ENCODE measurements at places on chromosomes 11 and 22. TPM values are rescaled to one million over a fixed set of nuclear protein-coding genes. Genes with fewer than 3 reads are reported as not detected.

Gene DBX1
- total RNA-seq: not detected

Gene GUCY1A2
- under 0.01 TPM for total RNA-seq

Gene C11orf71
- total RNA-seq: 3.3 TPM

Gene RAC2
- total RNA-seq: 13.6 TPM

Gene DCUN1D5
- total RNA-seq: 60.1 TPM

Gene LIF
- 3.2 TPM for total RNA-seq

Gene ART5
- total RNA-seq: 0.29 TPM

Gene YPEL1
- total RNA-seq: 2.2 TPM

Gene GGTLC3
- total RNA-seq: not detected

Gene TMEM86A
- total RNA-seq: 4.1 TPM

Gene DEFB131B
- total RNA-seq: not detected

Gene RAB38
- total RNA-seq: 0.59 TPM

Gene C11orf21
- 0.29 TPM for total RNA-seq

Gene UPK3A
- total RNA-seq: not detected

Gene TIGD3
- not detected for total RNA-seq

Gene MS4A3
- not detected for total RNA-seq

Gene SLC22A8
- not detected for total RNA-seq

Gene MPZL3
- total RNA-seq: 1.8 TPM
